Dorsolateral prefrontal cortex (tissue), 122 donors: ENCODE measurements at places on chromosomes 1 and 21.

- DNase-seq, result no peak
These were observed 40.2 kb upstream of the VWA5B1 start for GRCh38 chr1:20250340-20250989.

DNA sequence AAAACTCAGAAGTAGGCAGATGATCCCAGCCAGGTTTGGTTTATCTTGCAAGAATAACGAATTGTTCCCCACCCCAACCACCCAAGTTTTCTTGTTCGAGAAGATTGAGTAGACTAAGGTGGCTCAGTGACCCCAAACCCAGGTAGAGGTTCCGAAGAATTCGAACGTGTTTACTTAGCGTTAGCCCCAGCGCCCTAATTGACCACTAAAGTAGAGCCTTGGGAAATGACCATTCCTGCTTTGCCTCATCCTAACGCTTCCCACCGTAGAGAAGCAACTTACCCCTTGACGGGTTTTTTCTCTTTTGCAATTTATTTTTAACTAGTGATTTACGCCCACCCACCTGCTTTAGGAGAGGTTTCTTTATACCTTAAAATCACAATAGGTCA is 870 bp downstream of the FBXO28 start:
- no peak for DNase-seq

DNA sequence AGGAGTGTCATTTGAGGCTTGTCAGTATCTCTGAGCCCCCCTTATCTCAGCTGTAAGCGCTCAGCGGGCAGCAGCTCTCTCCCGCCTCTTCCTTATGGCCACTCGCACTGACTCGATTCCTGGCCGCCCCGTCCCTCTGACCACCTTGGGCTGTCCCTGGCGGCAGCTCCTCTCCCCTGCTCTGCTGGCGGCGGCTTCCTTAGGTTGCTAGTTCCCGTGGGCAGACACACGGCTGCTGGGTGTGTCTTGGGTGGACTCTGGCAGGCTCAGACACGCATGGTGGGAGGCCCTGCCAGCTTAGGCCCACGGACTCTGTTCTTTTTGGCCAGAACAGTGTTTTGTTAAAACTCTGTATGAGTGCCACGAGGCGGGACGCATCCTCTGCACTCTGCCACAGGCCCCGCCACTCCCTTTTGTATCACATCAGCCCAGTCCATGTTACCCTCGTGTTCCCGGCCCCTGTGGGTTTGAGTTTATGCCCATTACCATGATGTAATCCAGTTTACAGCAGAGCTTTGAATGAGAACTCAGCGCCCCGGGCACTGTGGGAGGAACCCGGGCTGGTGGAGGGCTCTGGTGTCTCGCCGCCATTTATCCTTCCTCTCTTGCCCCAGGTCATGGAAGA is 45.9 kb downstream of the COQ8A start:
- DNase-seq, result peak; percentile 67

- DNase-seq, result no peak
These were observed 75.6 kb downstream of the PIGK start for GRCh38 chr1:77143529-77144121.

GRCh38 chr1:230317823-230318819 is 108.0 kb downstream of the PGBD5 start:
- DNase-seq, result no peak

GRCh38 chr1:30612536-30613065 is 110.8 kb downstream of the MATN1 start:
- no peak for DNase-seq

DNA sequence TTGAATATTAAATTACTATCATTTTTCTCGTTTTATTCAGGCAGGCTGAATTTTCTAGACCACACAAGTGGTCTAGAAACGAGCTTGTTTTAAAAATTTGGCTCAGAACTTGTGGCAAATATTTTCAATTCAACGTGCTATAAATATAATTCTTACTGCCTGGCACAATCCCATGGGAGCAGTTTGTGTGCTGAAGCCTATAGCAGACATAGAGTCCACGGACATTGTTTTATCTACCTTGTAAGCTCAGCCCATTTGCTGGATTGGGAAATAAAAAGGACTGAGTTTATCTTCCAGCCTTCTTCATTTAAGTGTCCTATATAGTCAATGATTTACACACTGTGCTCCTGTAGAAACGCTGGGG is 103.4 kb downstream of the ZBTB18 start:
- DNase-seq, result no peak

DNA sequence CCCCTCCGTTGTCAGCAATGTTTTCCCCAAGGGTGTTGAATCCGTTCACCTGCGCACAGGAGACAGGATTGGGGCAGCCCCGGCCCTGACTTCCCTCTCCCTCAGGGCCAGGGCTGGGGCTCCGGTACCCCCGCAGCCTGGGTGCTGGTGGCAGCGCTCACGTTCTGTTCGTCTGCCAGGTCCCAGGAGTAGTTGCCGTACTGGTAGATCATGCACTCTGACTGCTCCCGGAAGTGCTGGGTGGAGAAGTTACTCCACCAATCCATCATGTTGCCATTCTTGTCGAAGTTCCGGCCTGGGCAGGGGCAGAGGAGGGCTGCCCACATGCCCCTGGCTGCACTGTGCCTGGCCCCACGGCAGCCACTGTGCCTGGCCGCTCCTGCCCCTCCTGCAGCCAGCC is 6.1 kb downstream of the PRXL2B start:
- peak; percentile 9 for DNase-seq

- no peak for DNase-seq
These were observed 11.4 kb upstream of the MNDA start for GRCh38 chr1:158819461-158820443.

DNA sequence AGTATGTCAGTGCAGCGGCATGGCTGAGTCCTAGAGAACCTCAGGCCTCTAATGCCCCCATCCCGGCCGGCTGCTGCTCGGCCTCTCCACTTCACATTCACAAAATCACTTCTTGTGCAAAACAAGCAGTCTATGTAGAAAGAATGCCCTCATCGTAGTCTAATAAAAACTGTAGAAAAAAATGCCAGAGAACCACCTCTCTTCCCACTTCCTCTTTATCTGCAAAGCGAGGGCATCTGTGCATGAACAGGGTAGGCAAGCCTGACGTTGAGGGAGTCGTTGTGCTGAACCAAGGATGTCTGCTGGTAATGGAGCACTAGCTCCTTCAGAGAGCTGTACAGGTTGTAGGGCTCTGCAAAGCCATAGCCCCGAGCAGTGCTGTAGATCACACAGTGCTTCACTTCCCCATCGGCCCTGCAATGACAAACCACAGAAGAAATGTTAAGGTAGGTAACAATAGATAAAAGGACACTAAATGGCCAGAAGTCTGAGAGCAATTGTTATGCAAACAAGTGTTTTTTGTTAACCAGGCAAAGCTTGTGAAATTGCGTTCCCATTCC is 88.9 kb downstream of the PIK3R3 start:
- no peak for DNase-seq

- DNase-seq, result no peak
These were observed 12.7 kb downstream of the TMCO4 start for GRCh38 chr1:19786988-19787423.

DNA sequence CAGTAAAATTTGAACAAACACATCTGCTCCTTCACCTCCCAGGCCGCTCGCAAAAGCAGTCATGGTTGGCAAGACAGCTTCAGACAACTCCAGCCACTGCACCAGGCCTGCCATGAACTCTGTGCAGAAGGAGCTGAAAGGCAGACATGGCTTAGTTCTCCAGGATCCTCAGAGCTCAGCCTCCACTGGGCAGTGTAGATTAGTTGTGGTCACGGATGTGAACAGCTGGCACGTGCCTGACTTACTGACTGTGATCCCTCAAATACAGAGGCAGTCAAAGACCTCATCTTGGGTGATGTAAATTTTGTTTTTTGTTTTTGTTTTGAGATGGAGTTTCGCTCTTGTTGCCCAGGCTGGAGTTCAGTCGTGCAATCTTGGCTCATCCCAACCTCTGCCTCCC is 28.4 kb downstream of the TMCO4 start:
- DNase-seq, result no peak

- DNase-seq, result peak; percentile 78
These were observed 8.9 kb downstream of the COL9A2 start for GRCh38 chr1:40308036-40308727.

GRCh38 chr21:41422546-41423304 is 3.3 kb upstream of the MX1 start:
- DNase-seq, result no peak

GRCh38 chr1:160078512-160079195 is 2.7 kb upstream of the KCNJ9 start:
- DNase-seq, result peak; percentile 81

GRCh38 chr1:98292994-98293393 is 368.5 kb upstream of the SNX7 start:
- DNase-seq, result no peak

GRCh38 chr1:11940260-11940921 is 5.9 kb downstream of the PLOD1 start:
- peak; percentile 77 for DNase-seq

DNA sequence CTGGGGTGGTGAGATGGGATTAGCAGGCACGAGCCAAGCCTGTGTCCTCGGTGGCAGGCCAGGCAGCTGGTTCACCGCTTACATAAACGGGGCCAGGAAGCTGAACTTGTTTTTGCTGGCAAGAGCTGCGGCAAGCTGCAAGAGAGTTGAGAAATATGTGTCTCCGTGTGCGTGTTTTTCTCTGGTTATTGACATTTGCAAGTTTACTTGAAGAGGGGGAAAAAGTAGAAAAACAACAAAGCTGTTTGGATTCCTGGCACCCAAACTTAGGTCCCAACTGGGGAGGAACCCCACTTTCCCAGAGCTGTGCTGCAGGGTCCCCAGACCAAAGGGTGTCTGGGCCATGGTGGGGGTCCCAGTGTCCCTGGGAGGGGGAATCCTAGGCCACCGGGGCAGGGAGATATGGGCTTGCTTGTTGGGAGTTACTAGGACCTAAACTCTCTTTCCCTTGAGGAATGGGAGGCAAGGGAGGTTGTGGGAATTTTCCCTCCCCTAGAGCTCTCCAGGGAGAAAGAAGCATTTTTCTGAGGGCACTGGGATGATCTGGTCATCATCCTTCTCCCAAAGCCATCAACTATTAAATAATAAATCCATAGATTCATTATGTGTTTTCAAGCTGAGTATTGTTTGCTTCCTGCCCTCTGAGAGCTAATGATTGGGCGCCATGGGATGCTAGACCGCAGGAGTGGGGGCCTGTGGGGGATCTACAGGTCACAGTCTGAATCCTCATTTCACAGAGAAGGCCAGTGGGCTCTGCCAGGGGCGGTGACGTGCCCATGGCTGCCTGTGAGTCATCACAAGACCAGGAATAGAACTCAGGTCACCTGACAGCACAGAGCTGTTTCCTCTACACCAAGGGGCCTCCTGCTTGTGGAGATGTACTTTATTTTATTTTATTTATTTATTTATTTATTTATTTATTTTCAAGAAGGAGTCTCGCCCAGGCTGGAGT is 14.8 kb downstream of the IL6R start:
- DNase-seq, result peak; percentile 74

GRCh38 chr21:29265690-29266479 is 32.8 kb upstream of the BACH1 start:
- DNase-seq, result no peak

GRCh38 chr1:228423404-228424053 is 6.9 kb upstream of the TRIM17 start:
- DNase-seq, result no peak

DNA sequence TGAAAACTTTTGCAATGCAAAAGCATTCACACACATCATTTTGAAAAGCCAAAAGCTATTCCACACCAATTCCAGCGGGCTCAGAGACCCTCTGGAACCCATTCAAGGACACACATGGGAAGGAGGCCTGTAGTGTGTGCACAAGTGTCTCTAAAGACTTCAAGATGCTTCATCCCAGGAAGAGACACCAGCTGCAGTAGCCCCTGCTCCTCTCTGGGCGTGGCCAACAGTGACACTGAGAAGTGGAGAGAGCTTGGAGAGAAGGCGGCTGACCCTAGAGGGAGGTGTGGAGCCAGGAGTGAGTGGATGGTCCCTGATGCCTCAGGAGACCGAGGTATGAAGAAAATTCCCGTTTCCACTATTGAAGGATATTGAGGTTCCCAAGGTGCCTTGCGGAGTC is 14.9 kb upstream of the TNNI1 start:
- DNase-seq, result no peak

DNA sequence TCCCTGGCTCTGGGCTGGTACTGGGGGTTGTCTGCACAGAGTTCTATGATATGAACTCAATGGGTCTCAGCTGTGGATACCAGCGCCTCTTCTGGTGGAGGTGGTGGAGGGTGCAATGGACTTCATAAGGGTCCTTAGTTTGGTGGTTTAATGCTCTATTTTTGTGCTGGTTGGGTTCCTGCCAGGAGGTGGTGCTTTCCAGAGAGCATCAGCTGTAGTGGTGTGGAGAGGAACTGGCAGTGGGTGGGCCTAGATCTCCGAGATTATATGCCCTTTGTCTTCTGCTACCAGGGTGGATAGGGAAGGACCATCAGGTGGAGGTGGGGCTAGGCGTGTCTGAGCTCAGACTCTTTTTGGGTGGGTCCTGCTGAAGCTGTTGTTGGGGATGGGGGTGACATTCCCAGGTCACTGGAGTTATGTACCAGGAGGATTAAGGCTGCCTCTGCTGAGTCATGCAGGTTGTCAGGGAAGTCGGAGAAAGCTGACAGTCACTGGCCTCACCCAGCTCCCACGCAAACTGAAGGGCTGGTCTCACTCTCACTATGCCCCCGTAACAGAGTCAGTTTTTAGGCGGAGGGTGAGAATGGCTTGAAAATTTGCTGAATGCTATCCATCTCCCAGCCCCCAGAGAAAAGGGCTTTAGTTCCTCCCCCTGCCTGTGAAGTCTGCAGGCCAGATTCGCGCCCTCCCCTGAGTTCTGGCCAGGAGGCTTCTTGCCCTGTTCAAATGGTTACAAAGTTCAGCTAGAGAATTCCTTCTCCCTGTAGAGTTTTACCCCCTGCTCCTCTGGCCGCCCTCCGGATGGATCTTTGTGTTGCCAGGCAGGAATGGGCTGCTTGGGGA is 902.9 kb downstream of the LTN1 start:
- DNase-seq, result no peak

DNA sequence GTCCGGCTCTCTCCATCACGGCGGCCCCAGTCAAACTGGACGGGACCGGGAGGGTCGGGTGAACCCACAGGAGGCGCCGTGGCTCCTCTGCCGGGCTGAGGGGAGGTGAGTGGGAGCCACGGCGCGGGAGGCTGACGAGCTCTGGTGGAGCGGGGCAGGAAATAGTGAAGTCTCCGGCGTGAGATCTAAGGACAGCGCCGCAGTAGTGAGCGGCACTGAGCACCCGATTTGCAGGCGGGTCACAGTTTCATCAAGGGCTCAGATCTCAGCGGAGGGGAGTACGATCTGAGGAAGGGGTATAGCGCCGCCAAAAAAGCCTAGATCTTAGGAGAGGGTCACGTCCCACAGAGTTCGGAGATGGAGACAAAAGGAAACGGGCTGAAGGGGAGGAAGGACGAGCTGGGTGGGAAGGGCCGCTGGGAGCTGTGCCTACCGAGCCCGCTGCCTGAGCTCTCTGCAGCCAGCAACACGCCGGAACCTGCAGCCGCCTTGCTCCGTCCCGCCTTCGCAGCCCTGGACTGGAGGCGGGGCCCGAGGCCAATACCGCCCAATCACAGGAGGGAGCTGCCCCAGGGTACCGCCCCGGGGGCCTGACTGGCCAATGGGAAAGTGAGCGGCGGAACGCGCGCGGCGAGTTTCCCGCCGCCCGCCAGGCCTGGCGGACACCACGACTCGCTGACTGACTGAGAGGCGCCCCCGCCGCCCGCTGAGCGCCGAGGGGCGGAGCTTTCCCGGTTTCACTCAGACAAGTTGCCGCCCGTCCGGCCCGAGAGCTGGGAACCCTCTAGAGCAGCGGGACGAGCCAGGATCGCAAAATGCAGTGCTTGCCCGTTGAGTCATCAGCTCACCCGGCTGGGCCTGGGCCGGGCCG is 1.9 kb downstream of the SFN start:
- peak; percentile 96 for DNase-seq

GRCh38 chr1:116988248-116988647 is 13.3 kb upstream of the CD101 start:
- no peak for DNase-seq
